CD4-positive, alpha-beta T cell treated with Interleukin-21 for 1 hour (primary cell): ENCODE measurements at places on chromosomes 7 and 10.
A peak's percentile ranks its signal among the peaks of the same experiment; 100 is the strongest.

- DNase-seq = no peak
These were observed 49.3 kb downstream of the ICA1 start for GRCh38 chr7:8212638-8213037.

DNA sequence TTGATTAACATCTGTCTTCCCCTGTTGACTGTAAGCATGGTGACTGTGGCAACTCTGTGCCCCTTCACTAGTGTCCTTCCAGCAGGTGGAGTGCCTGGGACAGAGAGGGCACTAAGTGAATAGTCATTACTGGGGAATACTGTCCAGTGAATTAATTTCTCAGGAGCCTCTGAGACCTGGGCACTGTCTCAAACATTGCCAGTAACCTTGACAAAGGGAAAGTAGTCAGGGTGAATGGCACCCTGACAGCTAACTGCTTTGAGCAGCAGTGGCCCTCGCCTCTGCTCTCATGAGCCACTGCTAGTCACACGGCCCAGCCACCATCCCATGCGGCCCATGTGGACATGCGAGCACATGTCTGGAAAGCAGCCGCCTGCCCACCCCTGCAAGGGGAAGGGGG lies 13.1 kb upstream of the GRB10 start:
- no peak for DNase-seq

DNA sequence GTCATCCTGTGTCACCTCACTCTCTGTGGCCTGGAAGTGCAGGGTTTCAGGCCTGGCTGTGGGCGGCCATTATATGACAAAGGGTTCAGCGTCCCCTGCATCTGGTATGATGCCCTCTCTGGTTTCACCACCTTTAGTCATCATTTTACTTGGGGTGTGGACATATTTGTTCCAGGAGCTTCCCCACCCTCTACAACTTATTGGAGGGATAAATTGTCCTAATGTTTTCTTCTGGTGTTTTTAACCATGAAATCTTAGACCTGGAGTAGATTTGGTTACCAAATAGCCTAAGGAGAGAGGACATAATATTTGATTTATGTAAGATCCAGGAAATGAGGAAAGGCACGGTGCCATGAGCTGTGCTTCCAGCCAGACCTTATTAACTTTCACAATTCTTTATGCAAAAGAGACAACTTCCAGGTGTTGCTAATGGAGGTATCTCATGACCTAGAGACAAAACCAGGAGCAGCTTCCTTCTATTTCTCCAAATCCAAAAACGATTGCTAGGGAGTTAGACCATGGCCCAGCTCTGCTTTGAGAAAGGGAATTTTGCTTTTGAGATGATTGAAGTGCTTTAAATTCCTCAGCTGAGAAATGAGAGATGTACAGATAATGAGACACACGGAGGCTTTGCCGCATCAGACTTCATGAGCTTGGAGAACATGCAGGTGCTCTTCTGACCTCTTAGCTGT lies 20.9 kb downstream of the WBP1L start:
- DNase-seq = no peak

DNA sequence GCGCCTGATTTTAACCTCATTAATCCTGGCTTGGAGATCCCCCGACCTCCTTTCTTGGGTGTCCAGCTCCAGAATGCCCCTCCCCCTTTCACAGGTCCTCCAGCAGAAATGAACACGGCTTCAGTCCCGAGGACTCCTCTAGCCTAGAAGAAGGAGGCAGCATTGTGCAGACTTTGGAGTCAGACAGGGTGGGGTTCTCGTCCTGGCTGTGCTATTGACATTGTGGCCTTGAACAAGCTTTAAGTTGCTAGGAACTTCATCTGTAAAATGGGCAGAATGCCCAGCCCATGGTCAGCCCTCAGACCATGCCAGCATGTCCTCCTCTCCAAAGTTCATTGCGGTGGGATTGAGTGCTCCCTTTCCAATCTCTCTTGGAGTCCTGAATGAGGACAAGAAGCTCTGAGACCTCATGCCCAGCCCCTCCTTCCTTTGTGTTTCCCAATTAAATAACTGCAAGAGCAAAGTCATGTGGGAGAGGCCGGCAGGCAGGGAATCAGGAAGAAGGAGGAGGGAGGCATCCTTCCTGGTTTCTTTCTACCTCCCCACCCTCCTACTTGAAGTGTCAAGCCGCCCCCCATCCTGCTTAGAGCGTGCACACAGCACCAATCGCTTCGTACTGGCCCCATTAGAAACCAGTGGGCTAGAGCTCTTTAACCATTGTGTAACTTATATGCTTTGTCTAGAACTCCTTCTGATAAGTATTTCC lies 86.4 kb downstream of the RBM20 start:
- DNase-seq = no peak

DNA sequence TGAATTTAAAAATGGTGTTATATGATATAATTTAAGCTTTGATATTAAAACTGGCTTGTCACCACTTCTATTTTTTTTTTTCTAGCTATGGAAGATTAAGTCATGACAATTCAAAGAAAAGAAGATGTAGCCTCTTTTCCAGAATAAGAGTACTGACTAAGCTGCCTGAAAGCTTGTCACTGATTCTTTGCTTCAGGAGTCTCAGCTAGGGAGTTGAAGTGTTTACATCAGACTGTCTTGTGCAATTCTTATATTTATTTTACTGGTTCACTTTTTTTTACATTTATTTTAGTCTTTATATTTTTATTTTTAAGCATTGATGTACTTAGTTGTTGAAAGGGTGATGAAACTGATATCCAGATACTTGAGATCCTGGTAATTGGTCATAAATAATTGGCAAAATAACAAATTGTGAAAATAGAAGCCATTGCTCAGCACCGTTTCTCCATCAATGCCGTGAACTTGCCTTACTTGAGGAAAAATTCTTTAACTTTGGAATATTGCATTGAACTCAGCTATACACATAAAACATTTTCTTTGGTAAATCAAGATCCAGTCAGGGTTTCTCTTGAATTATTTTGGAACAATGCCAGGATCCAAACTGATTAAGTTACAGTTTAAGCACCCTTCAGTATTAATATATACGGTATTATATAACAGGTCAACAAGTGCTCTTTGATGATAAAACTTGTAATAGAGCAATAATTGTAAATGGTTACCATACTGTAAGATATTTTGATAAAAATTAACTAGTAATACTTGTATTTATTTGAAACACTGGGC lies 156.4 kb downstream of the PHTF2 start:
- DNase-seq = no peak

- no peak for DNase-seq
These were observed 140.1 kb downstream of the ACTR3B start for GRCh38 chr7:152899548-152900109.

GRCh38 chr10:133258818-133259601 lies 17.7 kb downstream of the ADAM8 start:
- peak; percentile 85 for DNase-seq

DNA sequence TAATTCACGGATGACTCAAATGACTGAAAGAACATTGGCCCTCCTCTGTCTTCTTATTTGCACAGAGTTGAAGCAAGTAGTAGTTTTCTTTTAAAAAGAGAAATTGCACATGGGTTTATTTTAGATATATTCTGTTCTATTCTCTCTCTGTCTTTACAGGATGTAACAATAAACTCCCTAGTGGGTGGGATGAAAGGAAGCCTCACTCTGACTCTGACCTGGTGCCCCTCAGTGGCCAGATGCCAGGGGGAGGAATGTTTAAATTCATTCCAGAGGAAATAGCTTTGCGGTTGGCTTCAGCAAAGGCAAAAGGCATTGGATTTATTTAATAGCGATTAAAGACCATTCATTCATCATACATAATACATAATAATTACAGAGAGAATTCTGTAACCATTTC lies 156.4 kb upstream of the MTPN start:
- no peak for DNase-seq
